ENCODE measurements at places on chromosomes 2 and 18.

GRCh38 chr2:196384729-196385128, 213.4 kb upstream of the STK17B start:
- no peak for DNase-seq

DNA sequence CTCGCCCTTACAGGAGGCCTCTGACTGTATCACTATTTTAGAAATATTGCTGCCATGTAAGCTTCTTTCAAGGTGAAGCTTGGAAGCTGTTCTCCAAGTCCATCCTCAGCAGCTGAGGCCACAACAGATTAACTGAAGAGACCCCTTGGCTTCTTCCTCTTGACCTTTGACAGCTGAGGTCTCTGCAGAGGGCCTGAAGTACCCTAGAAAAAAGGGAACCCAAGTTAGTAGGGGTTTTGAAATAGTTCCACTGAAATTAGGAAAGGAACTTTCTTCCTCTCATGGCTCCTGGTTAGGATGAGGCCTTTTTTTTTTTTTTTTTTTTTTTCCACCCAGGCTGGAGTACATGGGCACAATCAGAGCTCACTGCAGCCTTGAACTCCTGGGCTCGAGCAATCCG, 15.5 kb upstream of the IHH start:
- no peak for DNase-seq

GRCh38 chr2:50466685-50467084, 565.2 kb downstream of the NRXN1 start:
- peak; percentile 27 for DNase-seq

GRCh38 chr2:177143444-177143843, 69.2 kb upstream of the HNRNPA3 start:
- DNase-seq = no peak

DNA sequence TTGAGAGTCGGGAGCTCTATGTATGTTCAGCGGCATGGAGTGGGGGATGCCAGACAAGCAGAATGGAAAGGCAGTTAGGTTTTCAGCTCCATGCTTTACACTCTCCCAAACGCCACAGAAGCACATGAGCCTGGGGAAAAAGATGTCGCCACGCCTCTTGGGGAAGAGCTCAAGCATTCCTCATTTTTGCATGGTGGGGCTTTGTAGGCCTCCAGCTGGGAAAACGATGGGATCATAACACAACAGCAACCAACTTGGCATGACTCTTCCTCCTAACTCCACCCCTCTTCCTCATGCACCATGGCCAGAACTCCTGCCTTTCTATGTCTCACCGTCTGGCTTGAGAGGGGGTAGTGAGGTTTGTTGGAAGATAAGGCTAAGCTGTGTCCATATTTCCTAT, 102.6 kb downstream of the PAX3 start:
- DNase-seq = no peak

GRCh38 chr18:76459687-76460350, 35.2 kb downstream of the ZNF516 start:
- no peak for DNase-seq

GRCh38 chr18:12293831-12294230, 14.2 kb upstream of the TUBB6 start:
- DNase-seq = no peak

GRCh38 chr2:30232801-30233130, 1.4 kb downstream of the LBH start:
- no peak for DNase-seq

DNA sequence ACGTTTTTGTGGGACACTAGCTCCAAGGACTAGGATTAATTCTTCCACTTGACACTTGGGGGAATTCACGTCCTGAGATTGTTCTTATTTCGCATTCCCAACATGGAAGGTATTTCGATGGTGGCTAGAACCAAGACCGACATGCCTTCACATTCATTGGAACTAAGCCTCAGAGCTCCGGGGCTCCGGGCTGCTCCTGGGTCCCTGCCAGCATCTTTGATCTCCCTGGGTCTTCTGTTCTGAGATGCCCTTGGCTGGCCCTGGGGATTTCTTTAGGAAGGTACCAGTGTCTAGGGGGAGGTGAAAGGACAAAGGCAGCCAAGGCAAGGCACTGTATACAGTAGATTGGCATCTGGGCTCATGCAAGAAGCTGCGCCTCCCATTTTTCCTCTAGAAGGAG, 76.8 kb downstream of the DYSF start:
- DNase-seq = no peak

GRCh38 chr2:54947646-54948045, 102.6 kb downstream of the RTN4 start:
- DNase-seq = no peak

- DNase-seq = peak; percentile 73
Measured at GRCh38 chr2:177830881-177831386, 241.6 kb downstream of the PDE11A start.
